NCI-H510A treated with DMSO at 0.1 percent for 48 hours (cell line): ENCODE measurements at places on chromosomes 12 and 14.

- no peak for DNase-seq
Measured at GRCh38 chr12:122979001-122979907, 1.2 kb upstream of the ARL6IP4 start.

DNA sequence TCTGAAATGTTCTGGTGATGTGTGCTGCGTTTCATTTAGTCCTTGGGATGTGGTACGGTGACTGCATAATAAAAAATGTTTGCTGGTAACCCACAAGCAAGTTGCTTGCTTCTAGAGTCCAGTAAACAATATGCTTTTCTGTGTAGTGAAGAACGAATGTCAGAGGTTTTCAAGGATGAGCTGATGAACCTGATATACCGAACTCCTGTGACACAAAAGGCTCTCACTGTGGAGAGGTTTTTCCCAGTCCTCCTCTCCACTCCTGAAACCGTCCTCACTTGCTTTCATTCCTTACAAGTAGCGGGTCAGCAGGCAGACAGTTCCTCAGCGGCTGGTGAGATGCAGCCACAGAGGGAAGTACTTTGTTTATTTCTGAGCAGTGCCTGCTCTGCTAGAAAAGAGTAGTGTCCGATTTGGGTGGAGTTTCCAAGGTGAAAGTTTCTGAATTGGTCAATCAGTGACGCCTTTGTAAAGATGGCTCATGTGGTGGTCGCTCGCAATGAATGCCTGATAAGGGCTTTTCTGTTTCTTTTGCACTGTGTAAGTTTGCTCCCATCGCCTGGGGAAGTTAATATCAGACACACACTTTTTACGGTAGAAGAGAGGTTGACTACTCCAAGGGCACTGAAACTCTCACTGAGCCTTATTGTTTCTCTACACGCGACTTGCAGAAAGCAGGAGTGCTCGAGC is 3.0 kb downstream of the ETV6 start:
- peak; percentile 85 for DNase-seq

DNA sequence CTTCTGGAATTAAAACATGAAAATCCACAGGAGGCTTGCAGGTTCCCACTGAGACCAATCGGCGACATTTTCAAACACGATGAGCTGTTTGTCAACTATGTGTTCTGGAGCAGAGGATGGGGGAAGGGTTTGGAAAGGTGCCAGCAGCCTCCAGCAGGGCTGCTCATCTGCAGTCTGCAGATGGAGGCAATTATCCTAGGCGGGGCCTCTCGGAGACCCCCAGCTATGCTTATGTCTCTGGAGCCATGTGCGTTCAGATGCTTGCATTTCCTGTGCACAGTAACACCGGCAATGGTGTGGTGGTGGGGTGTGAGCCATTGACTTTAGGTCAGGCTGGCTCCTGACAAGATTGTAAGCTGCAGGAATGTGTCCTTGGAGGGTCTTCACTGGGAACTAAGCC is 51.7 kb downstream of the RPH3A start:
- DNase-seq = peak; percentile 17

DNA sequence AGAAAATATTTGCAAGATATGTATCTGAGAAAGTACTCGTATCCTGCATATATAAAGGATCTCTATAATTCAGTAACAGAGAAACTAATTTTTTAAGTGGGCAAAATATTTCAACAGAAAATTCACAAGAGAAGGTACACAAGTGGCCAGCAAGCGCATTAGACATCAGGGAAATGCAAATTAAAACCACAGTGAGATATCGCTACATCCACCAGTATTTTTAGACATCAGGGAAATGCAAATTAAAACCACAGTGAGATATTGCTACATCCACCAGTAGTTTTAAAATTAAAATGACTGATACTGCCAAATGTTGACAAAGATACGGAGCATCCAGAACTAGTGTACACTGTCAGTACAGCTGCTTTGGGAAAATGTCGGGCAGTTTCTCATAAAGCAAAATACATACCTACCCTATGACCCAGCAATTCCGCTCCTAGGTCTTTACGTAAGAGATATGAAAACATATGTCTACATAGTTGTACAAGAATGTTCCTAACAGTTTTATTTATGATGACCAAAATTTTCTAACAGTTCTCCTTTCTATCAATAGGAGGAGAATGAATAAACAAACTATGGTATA is 2.8 kb upstream of the KCNK13 start:
- DNase-seq = no peak

- no peak for DNase-seq
Measured at GRCh38 chr12:128510511-128510910, 243.5 kb downstream of the TMEM132C start.

- DNase-seq = no peak
Measured at GRCh38 chr14:49991491-49991890, 98.6 kb downstream of the ARF6 start.

GRCh38 chr14:101150039-101150610 is 246.6 kb upstream of the RTL1 start:
- DNase-seq = no peak

GRCh38 chr12:111248236-111249017 is 120.5 kb downstream of the PHETA1 start:
- DNase-seq = no peak

DNA sequence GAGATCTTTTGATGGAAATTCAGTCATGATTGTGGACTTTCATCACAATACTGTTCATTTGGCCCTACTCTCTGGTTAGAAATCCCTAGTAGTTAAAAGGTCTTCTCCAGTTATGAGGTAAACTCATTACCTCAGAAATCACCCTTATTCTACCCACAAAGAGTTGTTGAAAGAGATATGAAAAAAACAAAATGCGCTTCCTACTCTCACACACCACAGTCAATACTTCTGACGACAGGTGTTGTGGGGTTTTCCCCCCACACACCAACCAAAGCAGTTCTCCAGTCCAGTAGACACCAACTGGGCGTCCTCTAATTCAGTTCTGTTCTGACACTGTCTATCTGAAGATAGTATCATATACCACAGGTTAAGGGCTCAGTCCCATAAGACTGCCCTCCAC is 54.9 kb downstream of the TRMT5 start:
- DNase-seq = no peak

- no peak for DNase-seq
Measured at GRCh38 chr12:62647586-62647985, 181.0 kb downstream of the MON2 start.

GRCh38 chr14:59585891-59586554 is 9.4 kb upstream of the CCDC175 start:
- no peak for DNase-seq

DNA sequence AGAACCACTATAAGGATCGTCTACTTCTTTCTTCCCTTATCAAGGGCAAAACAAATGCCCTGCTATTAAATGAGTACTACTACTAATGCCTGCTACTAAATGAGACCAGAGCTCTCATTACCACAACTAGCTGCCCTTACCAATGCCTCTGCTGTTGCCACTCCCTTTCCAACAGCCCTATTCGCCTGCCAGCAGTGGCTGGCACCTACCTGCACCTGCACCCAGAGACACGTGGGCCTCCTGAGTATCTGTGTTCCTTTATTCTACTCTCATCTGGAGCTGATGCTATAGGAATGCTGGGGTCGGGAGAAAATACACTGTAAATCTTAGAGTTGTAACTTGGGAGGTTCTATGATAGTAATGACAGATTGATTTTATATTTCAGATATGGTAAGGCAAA is 174.7 kb downstream of the SLC2A13 start:
- DNase-seq = no peak

DNA sequence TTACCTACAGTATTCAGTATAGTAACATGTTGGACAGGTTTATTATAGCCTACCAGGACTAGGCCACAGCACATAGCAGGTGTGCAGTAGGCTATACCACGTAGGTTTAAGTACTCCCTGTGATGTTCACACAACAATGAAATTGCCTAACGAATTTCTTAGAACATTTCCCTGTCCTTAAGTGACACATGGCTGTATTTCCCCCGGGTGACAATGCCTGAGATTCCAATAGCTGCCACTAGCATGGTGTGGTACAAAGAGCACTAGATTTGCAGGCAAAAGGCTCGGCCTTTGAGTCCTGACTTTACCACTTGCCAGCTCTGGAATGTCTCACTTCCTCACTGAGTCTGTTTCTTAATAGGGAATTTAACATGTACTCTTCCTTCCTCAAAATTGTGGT is 19.7 kb downstream of the PTPN21 start:
- no peak for DNase-seq

DNA sequence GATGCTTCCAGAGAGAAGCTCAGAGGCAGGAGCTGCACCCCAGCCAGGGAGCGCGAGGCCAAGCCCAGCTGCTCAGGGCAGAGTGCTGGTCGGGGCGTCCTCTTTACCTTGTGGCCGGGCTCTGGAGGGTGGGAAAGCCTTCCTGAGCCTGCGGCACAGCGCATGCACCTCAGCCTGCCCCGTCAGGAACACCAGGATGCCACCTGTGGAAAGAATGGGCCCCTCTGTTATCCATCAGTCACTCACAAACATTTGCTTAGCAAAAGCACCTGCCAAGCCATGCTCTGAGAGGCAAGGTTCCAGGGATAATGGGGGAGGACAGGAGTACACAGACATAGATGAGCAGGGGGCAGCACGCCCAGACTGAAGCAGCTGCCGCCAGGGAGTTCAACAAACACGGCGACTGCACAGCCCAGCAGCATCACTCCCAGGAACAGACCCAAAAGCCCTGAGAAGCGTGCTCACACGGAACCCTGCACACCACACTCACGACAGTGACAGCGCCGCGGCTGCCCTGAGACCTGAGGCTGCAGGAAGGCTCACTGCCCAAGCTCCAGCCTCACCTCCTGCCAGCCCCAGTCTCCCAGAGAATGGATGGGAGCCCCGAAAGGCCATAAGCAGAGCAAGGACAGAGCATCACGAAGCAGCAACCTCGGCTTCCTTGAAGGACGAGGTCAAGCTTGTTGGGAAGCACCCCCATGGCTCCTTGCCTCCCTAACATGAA is 21.8 kb downstream of the DHX37 start:
- no peak for DNase-seq

DNA sequence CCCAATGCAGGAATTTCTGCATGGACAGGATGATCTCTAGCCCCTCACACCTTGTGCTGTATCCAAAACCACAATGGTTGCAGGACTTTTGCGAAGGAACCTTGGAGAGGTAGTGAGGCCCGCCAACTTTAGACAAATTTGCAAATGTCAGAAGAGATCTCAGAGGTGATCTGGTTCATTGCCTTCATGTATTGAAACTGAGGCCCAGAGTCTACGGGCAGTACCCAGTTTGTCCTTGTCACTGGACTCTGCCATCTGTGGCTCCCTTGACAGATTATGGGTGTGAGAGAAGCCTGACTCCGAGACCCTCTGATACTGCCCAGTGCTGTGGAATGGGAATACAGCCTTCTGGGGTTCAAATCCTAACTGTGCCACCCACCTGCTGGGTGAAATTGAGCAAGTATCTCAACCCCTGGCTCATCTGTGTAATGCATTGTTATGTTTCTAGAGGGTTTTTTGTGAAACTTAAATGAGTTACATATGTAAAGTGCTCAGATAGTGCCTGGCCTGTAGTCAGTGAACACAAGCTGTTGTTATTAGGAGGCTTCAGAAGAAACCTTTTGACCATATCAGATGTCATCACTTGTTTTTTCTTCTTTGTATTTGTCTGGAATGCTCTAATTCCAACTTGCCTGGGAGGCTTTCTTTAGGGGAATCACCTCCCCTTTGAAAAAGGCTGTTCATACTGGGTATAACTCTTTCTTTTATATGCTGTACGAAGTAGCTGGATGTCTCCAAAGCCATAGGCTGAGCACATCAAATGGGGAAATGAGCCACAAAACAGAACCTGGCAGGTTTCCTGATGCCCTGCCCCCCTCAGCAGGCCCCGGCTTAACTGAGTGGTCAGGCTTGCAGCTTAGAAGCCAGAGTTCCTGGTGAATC is 71.4 kb upstream of the SRSF5 start:
- no peak for DNase-seq

DNA sequence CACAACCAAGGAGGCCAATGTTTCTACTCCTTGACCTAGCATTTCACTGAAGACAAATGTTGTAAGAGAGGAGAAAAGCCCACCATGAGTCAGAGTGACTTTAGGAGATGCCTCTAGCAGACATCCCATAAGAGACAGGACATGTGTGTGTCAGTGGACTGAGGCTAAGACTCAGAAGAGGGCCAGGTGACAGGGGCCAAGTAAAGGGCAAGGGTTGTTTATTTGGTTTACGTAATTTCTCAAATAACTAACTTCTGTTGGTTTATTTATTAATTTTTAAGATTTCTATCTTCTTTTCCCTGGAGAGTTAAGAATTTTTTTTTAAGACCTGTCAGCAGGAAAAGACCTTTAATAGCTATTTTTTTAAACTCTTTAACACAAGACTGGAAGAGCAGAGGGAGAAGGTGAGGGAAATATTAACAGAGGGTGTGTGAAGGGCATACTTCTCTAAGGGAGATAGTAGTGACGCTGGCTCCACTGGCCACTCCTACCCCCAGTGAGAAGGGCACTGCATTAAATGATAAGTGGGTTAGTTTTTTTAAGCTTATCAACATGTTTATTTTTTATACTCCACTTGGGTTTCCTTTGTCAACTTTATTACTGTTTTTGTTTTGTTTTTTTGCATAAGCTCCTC is 3.4 kb downstream of the PNP start:
- DNase-seq = no peak

GRCh38 chr12:97941686-97942354 is 479.2 kb downstream of the RMST start:
- no peak for DNase-seq

DNA sequence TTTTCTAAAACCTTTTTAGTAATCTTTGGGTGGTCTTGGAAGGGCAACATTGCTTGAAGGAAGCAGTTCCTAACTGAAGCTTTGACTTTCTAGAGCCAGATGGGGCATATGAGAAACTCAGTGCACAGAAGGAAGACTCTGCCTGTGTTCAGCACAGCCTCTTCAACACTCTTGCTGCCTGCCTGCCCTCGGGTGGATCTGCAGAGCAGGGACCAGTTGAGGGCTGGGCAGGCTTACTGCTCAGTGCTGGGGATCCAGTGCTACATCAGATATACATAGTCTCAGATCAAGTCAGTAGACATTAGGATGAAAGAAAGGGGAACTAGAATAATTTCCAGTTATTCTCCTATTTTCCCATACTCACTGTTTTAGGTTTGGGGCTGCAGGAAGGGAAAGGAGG is 29.5 kb upstream of the TMX1 start:
- peak; percentile 70 for DNase-seq

DNA sequence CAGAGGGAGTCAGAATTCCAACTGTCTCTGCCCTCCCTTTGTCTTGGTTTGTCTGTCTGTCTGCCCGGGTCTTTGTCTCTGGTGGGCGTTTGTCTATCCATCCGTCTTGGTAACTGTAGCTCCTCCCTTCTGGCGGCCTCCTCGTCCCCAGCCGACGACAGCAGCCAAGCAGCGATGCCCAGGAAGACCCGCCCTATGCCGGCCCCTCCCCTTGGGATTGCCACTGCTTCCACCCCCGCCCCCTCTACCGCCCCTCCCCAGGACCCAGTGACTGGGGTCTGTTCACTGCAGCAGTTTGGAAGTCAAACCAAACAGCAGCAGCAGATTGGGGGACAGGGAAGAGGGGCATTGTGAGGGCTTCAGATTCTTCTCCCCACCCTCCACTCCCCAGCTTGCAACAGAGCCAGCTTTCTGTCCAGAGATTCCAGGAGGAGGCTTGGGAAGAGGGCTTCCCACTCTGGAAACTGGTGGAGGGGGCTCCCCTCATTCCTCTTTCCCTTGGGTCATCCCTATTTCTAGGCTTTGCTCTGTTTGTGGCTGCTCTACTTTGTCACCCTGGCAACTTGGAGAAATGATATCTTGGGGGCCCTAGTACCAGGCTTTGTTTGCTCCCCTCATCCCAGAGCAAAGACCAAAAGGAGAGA is 2.4 kb upstream of the RARG start:
- DNase-seq = peak; percentile 20

- DNase-seq = no peak
Measured at GRCh38 chr12:105956662-105957457, 181.9 kb downstream of the NUAK1 start.
